Activated T-cell treated with anti-CD3 and anti-CD28 coated beads, Interleukin-2, amount 50 U/mL, for 72 hours (primary cell): ENCODE measurements at places on chromosomes 6 and 20. TPM values are rescaled to one million over a fixed set of nuclear protein-coding genes. Genes with fewer than 3 reads are reported as not detected.

C2 gene
- total RNA-seq: 5.1 TPM

RIPOR3 gene
- 0.23 TPM for total RNA-seq

ZC3H12D gene
- total RNA-seq: 106 TPM

ID4 gene
- total RNA-seq: not detected

PRND gene
- not detected for total RNA-seq

RIMS1 gene
- not detected for total RNA-seq

VEGFA gene
- total RNA-seq: 67.1 TPM

TINAG gene
- total RNA-seq: not detected

TMC2 gene
- total RNA-seq: not detected

TNFRSF21 gene
- total RNA-seq: 4.3 TPM

PHACTR3 gene
- total RNA-seq: not detected

BMP2 gene
- total RNA-seq: not detected

FRK gene
- total RNA-seq: 0.02 TPM

NELFE gene
- total RNA-seq: 65.0 TPM

GGTLC1 gene
- not detected for total RNA-seq

WFDC10B gene
- total RNA-seq: not detected

FLRT3 gene
- not detected for total RNA-seq

CLPSL2 gene
- total RNA-seq: not detected

BMP6 gene
- 2.2 TPM for total RNA-seq

NMBR gene
- not detected for total RNA-seq

BCAS4 gene
- 13.6 TPM for total RNA-seq

BHLHE23 gene
- total RNA-seq: not detected
